ENCODE measurements at places on chromosomes 11 and 22. TPM values are rescaled to one million over a fixed set of nuclear protein-coding genes. Genes with fewer than 3 reads are reported as not detected.

DNA sequence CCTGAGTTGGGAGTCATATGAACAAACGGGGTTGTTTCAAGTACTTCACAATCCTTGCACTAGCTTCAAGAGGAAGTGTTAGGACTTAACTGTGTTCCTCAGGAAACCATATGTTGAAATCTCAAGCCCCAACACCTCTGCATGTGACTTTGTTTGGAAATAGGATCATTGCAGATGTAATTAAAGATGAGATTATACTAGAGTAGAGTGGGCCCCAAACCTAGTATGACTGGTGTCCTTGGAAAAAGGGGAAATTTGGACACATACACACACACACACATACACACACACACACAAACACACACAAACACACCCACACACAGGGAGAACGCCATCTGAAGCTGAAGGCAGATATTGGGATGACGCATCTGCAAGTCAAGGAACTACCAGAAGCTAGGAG lies 6.4 kb upstream of the CEP295 start:
- peaks cover 29% of the 10 kb centered on the region for H3K27me3 ChIP-seq
- no peak overlapping the region for H3K4me3 ChIP-seq
- H3K4me1 ChIP-seq = no peaks in the 10 kb centered on the region
- H3K36me3 ChIP-seq = no peaks in the 10 kb centered on the region
- no peak for DNase-seq
- no peak overlapping the region for H3K27ac ChIP-seq

- no peaks in the 10 kb centered on the region for H3K27me3 ChIP-seq
- H3K27ac ChIP-seq = no peak overlapping the region
- peaks cover 9% of the 10 kb centered on the region for H3K4me1 ChIP-seq
- DNase-seq = no peak
- no peaks in the 10 kb centered on the region for H3K36me3 ChIP-seq
Measured at GRCh38 chr22:46823654-46824053, 61.2 kb downstream of the TBC1D22A start.

GRCh38 chr11:127995921-127996320 lies 591.4 kb downstream of the ETS1 start:
- no peaks in the 10 kb centered on the region for H3K36me3 ChIP-seq
- no peaks in the 10 kb centered on the region for H3K27me3 ChIP-seq
- DNase-seq = no peak
- H3K4me3 ChIP-seq = no peak overlapping the region

Gene TBCEL
- polyA plus RNA-seq = 4.6 TPM

GRCh38 chr11:61142424-61142823 lies 18.8 kb downstream of the VPS37C start:
- H3K27ac ChIP-seq = no peak overlapping the region
- H3K4me3 ChIP-seq = no peak overlapping the region
- no peaks in the 10 kb centered on the region for H3K36me3 ChIP-seq
- no peaks in the 10 kb centered on the region for H3K27me3 ChIP-seq
- no peaks in the 10 kb centered on the region for H3K4me1 ChIP-seq

DNA sequence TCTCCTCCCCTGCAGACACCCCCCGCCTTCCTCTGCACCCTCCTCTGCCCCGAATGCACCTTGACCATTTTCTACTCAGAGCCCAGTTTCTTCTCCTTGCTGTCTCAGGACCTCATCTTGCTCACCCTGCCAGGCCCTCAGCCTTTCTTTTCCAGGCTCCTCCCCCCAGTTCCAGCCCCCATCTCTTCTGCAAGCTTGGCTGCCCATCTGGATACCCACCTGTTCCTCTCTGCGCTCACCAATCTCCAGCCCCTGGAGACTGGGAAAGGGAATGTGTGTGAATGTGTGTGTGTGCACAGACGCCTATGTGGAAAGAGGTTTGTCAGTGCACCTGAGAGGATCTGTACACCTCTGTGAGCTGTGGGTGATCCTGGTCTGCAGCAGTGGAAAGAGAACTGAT lies 36.4 kb downstream of the SLC22A12 start:
- no peaks in the 10 kb centered on the region for H3K36me3 ChIP-seq
- no peaks in the 10 kb centered on the region for H3K27me3 ChIP-seq
- no peaks in the 10 kb centered on the region for H3K4me1 ChIP-seq
- H3K27ac ChIP-seq = no peak overlapping the region
- DNase-seq = no peak
- H3K4me3 ChIP-seq = no peak overlapping the region

- H3K27ac ChIP-seq = no peak overlapping the region
- peaks cover 3% of the 10 kb centered on the region for H3K4me1 ChIP-seq
- H3K27me3 ChIP-seq = no peaks in the 10 kb centered on the region
- no peaks in the 10 kb centered on the region for H3K36me3 ChIP-seq
Measured at GRCh38 chr11:134503100-134503499, 91.1 kb upstream of the B3GAT1 start.

DNA sequence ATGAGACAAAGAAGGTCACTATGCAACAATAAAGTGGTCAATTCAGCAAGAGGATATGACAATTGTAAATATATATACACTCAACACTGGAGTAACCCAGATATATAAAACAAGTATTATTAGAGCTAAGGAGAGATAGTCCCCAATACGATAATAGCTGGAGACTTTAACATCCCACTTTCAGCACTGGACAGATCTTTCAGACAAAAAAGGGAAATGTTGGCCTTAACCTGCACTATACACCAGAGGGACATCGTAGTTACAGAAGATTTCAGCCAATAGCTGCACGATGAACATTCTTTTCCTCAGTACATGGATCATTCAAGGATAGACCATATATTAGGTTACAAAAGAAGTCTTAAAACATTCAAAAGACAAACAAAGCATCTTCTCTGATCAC lies 29.9 kb downstream of the PIWIL3 start:
- no peak overlapping the region for H3K4me3 ChIP-seq
- DNase-seq = no peak
- H3K36me3 ChIP-seq = no peaks in the 10 kb centered on the region

- H3K4me3 ChIP-seq = no peak overlapping the region
- H3K27me3 ChIP-seq = no peaks in the 10 kb centered on the region
- H3K36me3 ChIP-seq = no peaks in the 10 kb centered on the region
- H3K27ac ChIP-seq = no peak overlapping the region
Measured at GRCh38 chr11:60939855-60940254, 12.1 kb downstream of the SLC15A3 start.

- no peak overlapping the region for H3K27ac ChIP-seq
- no peaks in the 10 kb centered on the region for H3K36me3 ChIP-seq
- H3K4me1 ChIP-seq = no peaks in the 10 kb centered on the region
- DNase-seq = no peak
Measured at GRCh38 chr11:26767060-26767459, 45.2 kb upstream of the SLC5A12 start.

DNA sequence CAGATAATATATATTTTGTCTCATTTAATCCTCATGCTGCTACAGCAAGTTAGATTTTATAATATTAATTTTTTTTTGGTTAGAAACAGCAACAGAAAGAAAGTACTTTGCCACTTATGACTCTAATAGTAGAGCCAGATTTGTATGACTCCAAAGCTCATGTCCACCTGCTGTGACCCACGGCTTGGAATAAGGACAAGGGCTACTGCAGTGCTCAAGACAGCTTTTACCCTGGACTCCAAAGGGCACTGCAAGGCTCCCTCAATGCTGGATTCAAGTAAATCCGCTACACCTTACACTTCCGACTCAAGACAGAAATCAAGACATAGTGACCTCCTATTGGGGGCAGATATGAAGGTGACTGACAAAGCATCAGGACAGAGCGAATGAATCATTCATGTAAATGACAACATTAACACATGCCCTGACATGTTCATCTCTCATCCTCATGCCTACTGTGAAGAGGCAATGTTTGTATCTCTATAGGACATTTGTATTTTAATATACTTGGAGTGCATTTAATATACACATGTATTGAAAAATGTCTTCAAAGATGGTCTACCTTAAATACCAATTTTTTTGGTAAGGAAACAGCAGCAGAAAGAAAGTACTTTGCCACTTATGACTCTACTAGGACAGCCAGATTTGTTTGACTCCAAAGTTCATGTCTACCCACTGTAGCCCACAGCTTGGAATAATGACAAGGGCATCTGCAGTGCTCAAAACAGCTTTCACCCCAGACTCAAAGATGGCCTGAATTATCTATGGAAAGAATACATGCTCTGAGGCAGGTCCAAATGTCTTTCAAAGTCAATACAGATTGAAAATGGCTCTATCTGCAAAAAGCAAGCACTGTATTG lies 375.6 kb upstream of the CCDC90B start:
- no peaks in the 10 kb centered on the region for H3K27me3 ChIP-seq
- H3K27ac ChIP-seq = no peak overlapping the region
- no peaks in the 10 kb centered on the region for H3K4me1 ChIP-seq
- DNase-seq = no peak
- no peaks in the 10 kb centered on the region for H3K36me3 ChIP-seq

- H3K36me3 ChIP-seq = no peaks in the 10 kb centered on the region
- H3K4me1 ChIP-seq = no peaks in the 10 kb centered on the region
Measured at GRCh38 chr11:31214372-31214771, 155.2 kb downstream of the DCDC1 start.

DNA sequence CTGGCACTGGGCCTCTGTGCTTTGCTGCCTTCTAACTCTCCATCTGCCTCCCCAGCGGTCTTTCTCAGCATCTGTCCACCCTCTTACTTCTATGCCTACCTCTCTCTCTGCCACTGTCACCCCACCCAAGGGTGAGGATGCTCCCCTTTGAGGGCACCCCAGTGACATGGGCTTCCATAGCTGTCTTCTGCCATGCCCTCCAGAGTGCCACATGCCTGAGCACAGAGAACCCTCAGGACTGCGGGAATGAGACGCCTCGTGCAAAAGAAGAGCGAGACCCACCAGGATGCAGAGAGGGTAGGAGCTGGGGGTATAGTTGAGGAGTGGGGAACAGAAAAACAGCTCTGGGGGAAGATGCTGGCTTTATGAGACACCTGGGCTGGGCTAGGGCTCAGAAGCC lies 64.3 kb downstream of the BTG4 start:
- no peaks in the 10 kb centered on the region for H3K36me3 ChIP-seq
- H3K27ac ChIP-seq = no peak overlapping the region
- peaks cover 3% of the 10 kb centered on the region for H3K4me1 ChIP-seq
- H3K4me3 ChIP-seq = no peak overlapping the region

DNA sequence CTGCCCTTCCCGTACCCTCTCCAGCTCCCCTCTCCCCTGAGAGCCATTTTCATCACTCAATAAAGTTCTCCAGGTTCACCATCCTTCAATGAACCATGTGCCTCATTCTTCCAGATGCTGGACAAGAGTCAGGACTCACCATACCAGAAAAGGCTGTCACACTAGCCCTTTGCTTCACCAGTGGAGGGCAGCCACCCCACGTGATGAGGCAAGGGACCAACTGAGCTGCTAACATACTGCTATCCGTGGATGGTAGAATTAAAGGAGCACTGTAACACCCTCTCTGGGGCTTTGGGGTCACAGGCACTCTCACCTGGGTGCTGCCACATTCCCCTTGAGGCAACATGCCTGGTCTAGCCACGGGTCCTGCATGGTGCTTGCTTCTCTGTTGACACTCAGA lies 13.1 kb upstream of the OR5I1 start:
- H3K4me1 ChIP-seq = no peaks in the 10 kb centered on the region
- H3K27me3 ChIP-seq = no peaks in the 10 kb centered on the region
- no peak overlapping the region for H3K27ac ChIP-seq
- H3K36me3 ChIP-seq = no peaks in the 10 kb centered on the region
- no peak overlapping the region for H3K4me3 ChIP-seq

Gene KRTAP5-11
- not detected for polyA plus RNA-seq
